ENCODE measurements at places on chromosomes 5 and 9.

DNA sequence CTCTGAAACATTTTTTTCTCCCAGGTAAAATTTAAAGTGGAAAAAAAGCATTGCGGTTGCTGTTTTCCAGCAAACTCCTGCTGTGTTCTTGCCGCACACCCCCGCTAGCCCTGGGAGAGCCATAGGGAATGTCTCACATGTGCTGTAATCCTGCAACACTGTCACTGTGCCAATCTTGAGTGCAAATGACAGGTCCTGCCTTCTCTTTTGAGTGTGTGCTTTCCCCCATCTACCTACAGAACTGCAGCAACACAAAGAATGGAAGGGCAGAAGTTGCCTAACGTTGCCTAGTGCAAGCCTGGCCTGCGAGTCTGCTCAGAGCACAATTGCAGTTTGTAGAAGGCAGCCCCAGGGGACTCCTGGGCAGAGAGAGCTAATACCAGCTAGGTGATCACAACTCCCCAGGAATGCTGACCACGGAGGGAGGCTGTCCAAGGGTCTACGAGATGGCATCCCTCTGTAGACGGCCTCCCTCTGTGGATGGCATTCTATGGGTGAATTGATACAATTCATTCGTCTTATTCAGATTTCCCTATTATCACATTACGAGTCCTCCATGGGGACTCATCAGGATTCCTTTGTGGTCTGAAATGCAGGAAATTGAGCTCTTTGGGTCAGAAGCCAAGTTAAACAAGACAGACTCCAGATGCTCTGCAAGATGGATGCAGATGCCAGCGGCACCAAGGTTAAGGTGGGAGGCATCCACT, 172.6 kb upstream of the S1PR3 start:
- DNase-seq: no peak

GRCh38 chr5:54024466-54024865, 285.9 kb downstream of the ARL15 start:
- DNase-seq: no peak

DNA sequence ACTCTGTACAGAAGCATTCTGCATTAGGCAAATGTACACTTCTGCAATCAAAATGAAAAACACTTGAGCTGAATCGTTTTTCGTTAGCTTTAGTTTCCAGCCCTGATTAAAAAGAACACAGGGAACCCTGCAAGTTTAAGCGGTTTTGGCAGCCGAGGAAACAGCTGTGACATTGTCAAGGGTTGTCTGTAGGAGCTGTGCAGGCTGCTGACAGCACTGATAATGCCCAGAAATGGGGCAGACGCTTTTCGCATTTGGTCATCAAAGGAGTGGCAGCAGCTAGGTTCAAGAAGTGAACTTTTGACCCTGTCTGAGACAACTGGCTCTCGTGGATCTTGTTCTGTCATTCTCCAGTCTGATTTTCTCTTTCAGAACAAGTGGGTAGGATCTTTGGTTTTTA, 165.6 kb upstream of the CCDC152 start:
- DNase-seq: no peak

GRCh38 chr5:171506951-171507350, 87.5 kb downstream of the FGF18 start:
- DNase-seq: no peak

GRCh38 chr9:36603006-36603405, 30.3 kb downstream of the MELK start:
- DNase-seq: no peak

DNA sequence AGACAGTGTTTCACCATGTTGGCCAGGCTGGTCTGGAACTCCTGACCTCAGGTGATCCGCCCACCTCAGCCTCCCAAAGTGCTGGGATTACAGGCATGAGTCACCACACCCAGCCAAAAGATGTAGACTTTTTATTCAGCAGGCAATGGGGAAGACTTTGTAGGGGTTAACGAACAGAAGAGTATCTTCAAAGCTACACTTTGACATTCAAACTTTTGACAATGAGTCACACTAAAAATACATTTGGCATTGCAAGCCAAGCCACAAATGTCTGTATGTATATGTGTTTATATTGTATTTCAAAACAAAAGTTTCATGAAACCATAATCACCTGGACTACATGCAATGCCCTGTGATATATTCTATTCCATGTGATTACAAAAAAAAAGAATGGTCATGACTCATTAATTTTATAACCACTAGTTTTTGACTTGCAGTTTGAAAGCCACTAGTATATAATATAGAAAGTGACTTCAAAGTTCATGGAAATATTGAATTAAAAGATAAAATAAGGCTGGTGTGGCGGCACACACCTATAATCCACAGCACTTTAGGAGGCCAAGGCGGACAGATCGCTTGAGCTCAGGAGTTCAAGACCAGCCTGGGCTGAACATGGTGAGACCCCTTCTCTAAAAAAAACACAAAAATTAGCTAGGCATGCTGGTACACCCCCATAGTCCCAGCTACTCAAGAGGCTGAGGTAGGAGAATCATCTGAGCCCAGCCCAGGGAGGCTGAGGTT, 8.3 kb downstream of the DIMT1 start:
- DNase-seq: no peak

GRCh38 chr5:64973215-64973614, 204.5 kb downstream of the CWC27 start:
- DNase-seq: no peak

DNA sequence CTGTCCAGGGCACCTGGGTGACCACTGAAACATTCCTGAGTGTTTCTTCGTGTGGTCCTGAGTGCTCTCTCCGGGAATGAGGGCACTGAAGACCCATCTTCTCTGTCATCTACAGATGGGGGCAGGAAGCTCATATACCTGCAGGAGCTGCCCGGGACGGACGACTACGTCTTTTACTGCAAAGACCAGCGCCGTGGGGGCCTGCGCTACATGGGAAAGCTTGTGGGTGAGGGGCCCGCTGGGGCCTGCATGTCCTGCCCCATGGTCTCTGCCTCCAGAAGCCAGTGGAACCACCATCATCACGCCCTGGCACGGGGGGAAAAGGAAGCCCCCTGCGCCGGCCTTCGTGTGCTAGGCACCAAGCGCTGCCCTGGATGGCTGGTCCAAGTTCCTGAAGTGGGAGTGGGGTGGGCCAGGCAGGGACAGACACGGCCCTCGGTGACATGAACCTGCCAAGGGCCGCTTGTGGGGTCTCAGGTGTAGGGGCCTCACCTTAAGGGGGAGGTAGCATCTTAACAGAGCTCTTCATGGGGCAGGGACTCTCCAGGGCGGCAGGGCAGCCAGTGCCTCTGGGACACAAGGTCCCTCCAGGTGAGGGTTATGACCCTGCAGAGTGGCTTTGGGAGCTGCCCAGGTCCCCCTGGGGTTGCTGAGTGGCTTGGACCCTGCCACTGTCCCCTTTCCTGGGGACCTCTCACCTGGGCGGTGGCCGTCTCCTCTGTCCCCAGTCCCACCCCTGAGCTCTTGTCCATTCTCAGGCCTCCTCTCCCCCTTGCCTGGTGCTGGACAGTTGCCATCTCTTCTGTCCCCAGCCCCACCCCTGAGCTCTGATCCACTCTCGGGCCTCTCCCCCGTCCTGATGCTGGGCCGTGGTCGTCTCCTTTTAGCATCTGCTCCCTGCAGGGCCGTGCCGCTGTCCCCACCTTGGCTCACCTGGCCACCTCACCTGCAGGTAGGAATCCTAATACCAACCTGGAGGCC, 2.1 kb downstream of the OBP2A start:
- DNase-seq: no peak

DNA sequence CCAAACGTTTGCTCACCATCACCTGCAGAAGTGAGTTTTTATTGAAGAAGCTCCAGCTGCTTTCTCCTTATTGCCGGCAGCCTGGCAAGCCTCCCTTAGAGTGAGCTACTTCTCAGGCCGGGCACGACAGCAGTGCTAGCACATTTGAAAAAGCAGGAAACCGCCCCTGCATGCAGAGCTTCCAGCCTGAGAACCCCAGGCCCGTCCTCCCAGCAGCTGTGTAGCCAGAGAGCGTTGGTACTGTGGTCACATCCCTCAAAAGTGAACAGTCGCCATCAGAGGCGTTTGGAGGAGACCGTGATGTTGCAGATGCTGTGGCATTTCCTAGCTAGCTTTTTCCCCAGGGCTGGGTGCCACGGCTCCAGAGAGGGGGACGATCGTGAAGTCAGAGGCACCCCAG, 23.5 kb downstream of the SLC25A25 start:
- no peak for DNase-seq

- no peak for DNase-seq
Observed at GRCh38 chr9:134442085-134442474, 115.8 kb downstream of the RXRA start.

- DNase-seq: no peak
Observed at GRCh38 chr9:14131356-14132088, 182.4 kb downstream of the NFIB start.

- DNase-seq: no peak
Observed at GRCh38 chr5:21236104-21236503, 1248.1 kb upstream of the CDH18 start.

DNA sequence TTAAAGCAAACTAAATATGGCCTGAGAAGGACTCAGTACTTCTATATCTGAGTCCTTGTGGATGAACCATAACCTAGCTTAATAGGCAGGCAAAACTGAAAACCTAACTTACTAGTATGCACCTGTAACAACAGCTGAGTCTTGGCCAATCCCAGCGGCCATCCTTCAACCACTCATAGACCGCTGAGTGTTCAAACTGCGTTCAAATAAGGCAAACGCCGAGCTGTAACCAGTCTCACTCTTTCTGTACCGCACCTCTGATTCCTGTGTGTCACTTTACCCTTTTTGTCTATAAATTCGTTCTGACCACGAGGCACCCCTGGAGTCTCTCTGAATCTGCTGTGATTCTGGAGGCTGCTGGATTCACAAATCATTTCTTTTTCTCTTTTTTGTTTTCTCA, 170.5 kb downstream of the COL23A1 start:
- no peak for DNase-seq

DNA sequence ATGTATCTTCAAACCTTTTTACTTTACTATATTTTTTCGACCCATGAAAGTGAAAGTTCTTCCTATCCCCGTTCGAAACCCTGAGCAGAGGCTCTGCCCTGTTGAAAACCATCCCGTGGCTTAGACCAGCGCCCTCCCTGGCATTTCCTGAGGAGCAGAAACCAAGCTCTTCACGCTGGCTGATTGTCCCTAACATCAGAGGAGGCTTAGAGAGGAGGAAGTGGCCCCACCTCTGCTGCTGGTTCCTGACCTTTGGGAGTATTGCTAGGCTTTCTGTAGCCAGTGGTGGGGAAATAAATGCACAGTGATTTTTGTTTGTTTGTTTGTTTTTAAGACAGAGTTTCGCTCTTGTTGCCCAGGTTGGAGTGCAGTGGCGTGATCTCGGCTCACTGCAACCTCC, 4.2 kb upstream of the PTGES start:
- DNase-seq: no peak

- no peak for DNase-seq
Observed at GRCh38 chr9:86298873-86299272, 16.5 kb upstream of the ISCA1 start.

DNA sequence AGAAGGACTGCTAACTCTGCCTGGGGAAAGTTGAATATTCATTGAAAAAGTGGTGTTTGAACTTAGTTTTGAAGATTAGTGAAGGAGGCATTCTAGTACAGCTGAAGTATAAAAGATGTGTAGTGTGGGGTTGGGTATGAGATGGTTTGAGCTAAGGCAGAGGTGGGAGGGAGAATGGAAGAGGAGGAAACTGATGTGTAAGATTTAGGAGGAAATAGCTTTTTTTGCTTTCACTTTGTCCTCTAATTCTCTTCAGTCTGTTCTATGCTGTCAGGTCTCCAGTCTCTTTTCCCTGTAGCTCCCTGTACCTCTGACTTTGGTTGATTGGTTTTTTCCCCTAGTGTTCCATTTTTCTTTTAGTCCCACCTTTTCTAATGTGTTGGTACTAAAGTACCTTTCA, 9.0 kb downstream of the CREBRF start:
- no peak for DNase-seq

- DNase-seq: no peak
Observed at GRCh38 chr5:59760785-59761348, 132.7 kb downstream of the PDE4D start.

- no peak for DNase-seq
Observed at GRCh38 chr9:130311408-130312140, 46.0 kb downstream of the HMCN2 start.

Data from effector CD4-positive, alpha-beta T cell (primary cell).